ENCODE measurements at places on chromosomes 6 and 20. TPM values are rescaled to one million over a fixed set of nuclear protein-coding genes. Genes with fewer than 3 reads are reported as not detected.

Gene PRR18
- total RNA-seq: not detected

Gene DLL1
- total RNA-seq: 4.7 TPM

Gene SAYSD1
- 23.5 TPM for total RNA-seq

Gene DOK5
- total RNA-seq: not detected

Gene RIPK1
- 31.7 TPM for total RNA-seq

Gene SAMD10
- total RNA-seq: 24.2 TPM

Gene CGA
- total RNA-seq: not detected

Gene HMGCLL1
- total RNA-seq: not detected

Gene CALHM4
- total RNA-seq: not detected

Gene RAB44
- not detected for total RNA-seq

Gene NR2E1
- not detected for total RNA-seq

Gene HDAC2
- total RNA-seq: 51.7 TPM

Gene NHLRC1
- 0.99 TPM for total RNA-seq

DNA sequence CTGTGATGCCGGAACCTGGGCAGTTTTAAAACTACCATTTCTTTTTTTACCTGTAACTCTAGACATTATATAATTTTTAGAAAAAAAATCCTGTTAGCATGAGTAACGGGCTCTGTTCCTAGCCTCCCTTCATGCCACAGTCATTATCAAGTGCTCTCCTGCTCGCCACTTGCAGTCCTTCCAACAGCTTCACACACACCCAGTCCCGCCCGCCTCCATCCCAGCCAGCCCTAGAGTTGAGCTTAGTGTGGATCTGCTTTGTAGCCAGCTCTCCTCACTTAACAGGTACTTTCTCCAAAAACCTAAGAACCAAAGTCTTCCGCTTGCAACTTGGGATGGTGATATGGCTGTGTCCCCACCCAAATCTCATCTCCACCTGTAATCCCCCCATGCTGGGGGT lies 51.5 kb downstream of the EZR start:
- peaks cover 9% of the 10 kb centered on the region for H3K36me3 ChIP-seq
- no peak for DNase-seq
- no peaks in the 10 kb centered on the region for H3K27me3 ChIP-seq
- no peak overlapping the region for H3K27ac ChIP-seq
- H3K4me3 ChIP-seq: no peak overlapping the region
- peaks cover 26% of the 10 kb centered on the region for H3K4me1 ChIP-seq

- no peak overlapping the region for H3K27ac ChIP-seq
- no peaks in the 10 kb centered on the region for H3K36me3 ChIP-seq
- H3K27me3 ChIP-seq: no peaks in the 10 kb centered on the region
- no peak overlapping the region for H3K4me3 ChIP-seq
Observed at GRCh38 chr6:50791900-50792508, 26.7 kb upstream of the TFAP2B start.

- H3K36me3 ChIP-seq: peaks cover 44% of the 10 kb centered on the region
- DNase-seq: no peak
- H3K4me3 ChIP-seq: no peak overlapping the region
Observed at GRCh38 chr6:7243179-7243981, 69.6 kb downstream of the SSR1 start.

GRCh38 chr6:52568320-52568719 lies 8.5 kb downstream of the TRAM2 start:
- peaks cover 4% of the 10 kb centered on the region for H3K4me1 ChIP-seq
- H3K27ac ChIP-seq: no peak overlapping the region
- H3K36me3 ChIP-seq: no peaks in the 10 kb centered on the region
- H3K4me3 ChIP-seq: no peak overlapping the region

- H3K4me1 ChIP-seq: no peaks in the 10 kb centered on the region
- H3K27me3 ChIP-seq: no peaks in the 10 kb centered on the region
- H3K27ac ChIP-seq: no peak overlapping the region
- H3K36me3 ChIP-seq: no peaks in the 10 kb centered on the region
- no peak for DNase-seq
- no peak overlapping the region for H3K4me3 ChIP-seq
Observed at GRCh38 chr20:10728873-10729670, 55.3 kb upstream of the JAG1 start.

GRCh38 chr20:8334641-8335040 lies 202.6 kb downstream of the PLCB1 start:
- no peak overlapping the region for H3K4me3 ChIP-seq
- DNase-seq: no peak
- no peaks in the 10 kb centered on the region for H3K36me3 ChIP-seq
- H3K27me3 ChIP-seq: no peaks in the 10 kb centered on the region
- H3K4me1 ChIP-seq: no peaks in the 10 kb centered on the region

- peaks cover 12% of the 10 kb centered on the region for H3K4me1 ChIP-seq
- no peak for DNase-seq
- no peak overlapping the region for H3K27ac ChIP-seq
- no peaks in the 10 kb centered on the region for H3K36me3 ChIP-seq
- no peak overlapping the region for H3K4me3 ChIP-seq
- no peaks in the 10 kb centered on the region for H3K27me3 ChIP-seq
Observed at GRCh38 chr6:132764370-132764769, 6.7 kb upstream of the VNN2 start.

DNA sequence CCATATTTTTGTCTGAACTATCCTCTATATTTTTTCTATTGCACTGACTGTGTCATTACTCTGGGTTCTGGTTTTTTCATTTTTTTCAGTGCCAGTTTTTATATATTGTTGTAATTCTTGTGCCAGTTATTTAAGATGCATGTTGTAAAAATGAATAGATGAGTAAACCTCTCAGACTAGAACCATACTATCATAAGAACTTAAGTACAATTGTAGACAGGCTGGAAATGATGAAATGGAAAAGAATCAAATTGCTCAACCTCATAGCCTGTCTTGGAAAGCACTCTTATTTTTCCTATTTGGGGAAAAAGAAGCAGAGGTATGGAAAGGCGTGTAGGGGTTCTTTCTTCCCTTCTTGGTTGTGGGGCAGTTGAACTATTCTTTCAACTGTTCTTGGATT lies 30.2 kb downstream of the PANK2 start:
- H3K4me3 ChIP-seq: no peak overlapping the region
- no peak overlapping the region for H3K27ac ChIP-seq
- no peaks in the 10 kb centered on the region for H3K27me3 ChIP-seq
- no peak for DNase-seq
- peaks cover 7% of the 10 kb centered on the region for H3K4me1 ChIP-seq

DNA sequence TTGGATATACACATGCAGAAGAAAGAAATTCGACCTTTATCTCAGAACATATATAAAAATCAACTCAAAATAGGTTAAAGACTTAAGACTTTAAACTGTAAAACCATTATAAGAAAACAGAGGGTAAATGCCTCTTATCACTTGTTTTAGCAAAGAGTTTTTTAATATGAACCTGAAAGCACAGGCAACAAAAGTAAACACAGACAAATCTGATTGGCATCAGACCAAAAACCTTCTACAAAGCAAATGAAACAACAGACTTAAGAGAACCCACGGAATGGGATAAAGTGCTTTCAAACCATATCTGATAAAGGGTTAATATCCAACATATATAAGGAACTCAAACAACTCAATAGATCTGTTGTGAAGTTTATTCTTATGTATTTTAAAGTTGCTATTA lies 309.9 kb upstream of the OPRM1 start:
- H3K27ac ChIP-seq: no peak overlapping the region
- no peak overlapping the region for H3K4me3 ChIP-seq
- no peaks in the 10 kb centered on the region for H3K36me3 ChIP-seq
- no peaks in the 10 kb centered on the region for H3K4me1 ChIP-seq
- no peaks in the 10 kb centered on the region for H3K27me3 ChIP-seq

GRCh38 chr6:31004794-31005193 lies 5.5 kb upstream of the MUC22 start:
- H3K4me3 ChIP-seq: no peak overlapping the region
- peaks cover 27% of the 10 kb centered on the region for H3K27me3 ChIP-seq
- no peak for DNase-seq
- H3K27ac ChIP-seq: no peak overlapping the region
- no peaks in the 10 kb centered on the region for H3K4me1 ChIP-seq

- peaks cover 30% of the 10 kb centered on the region for H3K36me3 ChIP-seq
- H3K4me3 ChIP-seq: no peak overlapping the region
- no peaks in the 10 kb centered on the region for H3K27me3 ChIP-seq
- peak overlapping the region; percentile 45 for H3K27ac ChIP-seq
Observed at GRCh38 chr20:32474967-32475811, 109.9 kb downstream of the NOL4L start.

- H3K27ac ChIP-seq: no peak overlapping the region
- H3K27me3 ChIP-seq: no peaks in the 10 kb centered on the region
- no peak overlapping the region for H3K4me3 ChIP-seq
Observed at GRCh38 chr6:61044011-61044410, 1242.0 kb downstream of the KHDRBS2 start.

DNA sequence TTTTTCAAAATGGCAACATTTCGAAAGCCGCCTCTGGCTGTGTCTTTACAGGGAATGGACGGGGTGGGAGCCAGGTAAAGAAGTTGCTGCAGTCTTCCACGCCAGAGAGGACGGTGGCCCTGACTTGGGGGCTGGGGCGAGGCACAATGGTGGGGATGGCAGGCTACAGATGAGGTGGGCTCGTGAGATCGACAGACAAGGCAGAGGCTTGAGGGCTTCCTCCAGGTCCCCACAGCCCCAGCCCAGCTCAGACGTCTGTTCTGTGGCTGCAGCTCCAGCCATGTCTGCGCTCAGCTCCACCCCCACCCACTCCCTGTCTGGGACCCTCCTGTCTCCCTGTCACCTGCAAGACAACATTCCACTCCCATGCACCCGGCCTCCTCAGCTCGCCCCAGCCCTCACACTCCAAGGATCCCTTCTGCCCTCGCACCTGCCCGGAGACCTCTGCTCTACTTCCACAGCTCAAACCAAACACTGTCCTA lies 7.4 kb upstream of the C20orf144 start:
- peaks cover 8% of the 10 kb centered on the region for H3K36me3 ChIP-seq
- no peak for DNase-seq
- no peaks in the 10 kb centered on the region for H3K4me1 ChIP-seq
- no peak overlapping the region for H3K27ac ChIP-seq
- H3K4me3 ChIP-seq: no peak overlapping the region
- H3K27me3 ChIP-seq: no peaks in the 10 kb centered on the region

- H3K27me3 ChIP-seq: peaks cover 6% of the 10 kb centered on the region
- no peak overlapping the region for H3K27ac ChIP-seq
- DNase-seq: no peak
- H3K36me3 ChIP-seq: no peaks in the 10 kb centered on the region
- peaks cover 2% of the 10 kb centered on the region for H3K4me1 ChIP-seq
- H3K4me3 ChIP-seq: no peak overlapping the region
Observed at GRCh38 chr20:32621071-32621890, 36.1 kb upstream of the NOL4L start.

DNA sequence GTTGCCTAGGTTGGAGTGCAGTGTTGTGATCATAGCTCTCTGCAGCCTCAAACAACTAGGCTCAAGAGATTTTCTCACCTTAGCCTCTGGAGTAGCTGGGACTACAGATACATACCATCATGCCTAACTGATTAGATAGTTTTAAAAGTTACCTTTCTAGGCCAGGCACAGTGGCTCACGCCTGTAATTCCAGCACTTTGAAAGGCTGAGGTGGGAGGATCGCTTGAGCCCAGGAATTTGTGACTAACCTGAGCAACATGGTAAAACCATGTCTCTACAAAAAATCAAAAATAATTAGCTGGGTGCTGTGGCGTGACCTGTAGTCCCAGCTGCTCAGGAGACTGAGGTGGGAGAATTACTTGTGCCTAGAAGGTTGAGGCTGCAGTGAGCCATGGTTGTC lies 41.2 kb downstream of the SLC17A5 start:
- H3K27ac ChIP-seq: no peak overlapping the region
- H3K4me1 ChIP-seq: no peaks in the 10 kb centered on the region
- no peaks in the 10 kb centered on the region for H3K27me3 ChIP-seq
- H3K36me3 ChIP-seq: peaks cover 50% of the 10 kb centered on the region
- no peak overlapping the region for H3K4me3 ChIP-seq
- DNase-seq: no peak

- peak overlapping the region; percentile 10 for H3K27ac ChIP-seq
- H3K36me3 ChIP-seq: peaks cover 8% of the 10 kb centered on the region
- no peak overlapping the region for H3K4me3 ChIP-seq
Observed at GRCh38 chr6:161033667-161034066, 42.1 kb downstream of the MAP3K4 start.

GRCh38 chr6:104711371-104711770 lies 148.3 kb downstream of the HACE1 start:
- no peaks in the 10 kb centered on the region for H3K27me3 ChIP-seq
- H3K4me3 ChIP-seq: no peak overlapping the region
- H3K4me1 ChIP-seq: peaks cover 3% of the 10 kb centered on the region
- DNase-seq: no peak
- no peak overlapping the region for H3K27ac ChIP-seq

GRCh38 chr6:41568202-41568584 lies 22.0 kb downstream of the FOXP4 start:
- no peaks in the 10 kb centered on the region for H3K4me1 ChIP-seq
- no peak for DNase-seq
- H3K27me3 ChIP-seq: no peaks in the 10 kb centered on the region
- H3K4me3 ChIP-seq: no peak overlapping the region
- no peak overlapping the region for H3K27ac ChIP-seq

DNA sequence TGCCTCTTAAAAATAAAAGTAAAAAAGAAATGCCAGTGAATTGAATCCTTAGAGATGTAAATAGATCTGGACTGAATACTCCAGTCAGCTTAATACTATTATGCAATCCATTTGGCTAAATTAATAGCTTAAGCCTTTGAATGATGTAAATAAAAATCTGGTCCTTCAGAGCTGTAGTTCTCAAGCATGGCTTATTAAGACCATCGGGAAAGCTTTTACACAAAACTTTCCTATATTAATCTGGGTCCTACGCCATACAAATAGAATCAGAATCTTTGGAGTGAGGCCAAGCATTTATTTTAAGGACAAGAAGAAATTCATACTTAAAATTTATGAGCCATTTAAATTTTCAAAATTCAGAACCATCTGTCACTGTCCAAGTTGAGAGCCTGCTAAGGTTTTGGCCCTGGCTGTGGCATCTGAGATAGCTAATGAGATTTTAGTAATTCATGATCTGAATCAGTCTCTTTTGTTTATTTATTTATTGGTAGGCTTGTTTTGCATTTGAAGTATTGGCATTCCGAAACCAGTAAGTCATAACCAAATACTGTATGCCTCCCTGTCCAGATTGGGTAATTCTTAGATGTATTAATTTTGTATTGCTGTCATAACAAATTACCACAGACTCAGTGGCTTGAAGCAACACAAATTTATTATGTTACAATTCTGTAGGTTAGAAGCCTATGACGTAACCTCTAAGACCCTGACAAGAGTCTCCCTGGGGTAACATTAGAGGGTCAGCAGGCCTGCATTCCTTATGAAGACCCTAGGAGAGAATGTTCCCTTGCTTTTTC lies 228.1 kb upstream of the RAB32 start:
- no peaks in the 10 kb centered on the region for H3K27me3 ChIP-seq
- H3K4me1 ChIP-seq: no peaks in the 10 kb centered on the region
- no peak overlapping the region for H3K4me3 ChIP-seq
- no peak for DNase-seq
- H3K27ac ChIP-seq: no peak overlapping the region

- no peak overlapping the region for H3K27ac ChIP-seq
- no peak for DNase-seq
Observed at GRCh38 chr6:129340983-129341382, 369.0 kb downstream of the ARHGAP18 start.

GRCh38 chr6:16806363-16806762 lies 45.1 kb upstream of the ATXN1 start:
- no peak for DNase-seq
- no peaks in the 10 kb centered on the region for H3K27me3 ChIP-seq
- H3K36me3 ChIP-seq: no peaks in the 10 kb centered on the region
- no peak overlapping the region for H3K4me3 ChIP-seq
- H3K4me1 ChIP-seq: no peaks in the 10 kb centered on the region
- no peak overlapping the region for H3K27ac ChIP-seq

- no peak for DNase-seq
- H3K4me1 ChIP-seq: no peaks in the 10 kb centered on the region
- H3K36me3 ChIP-seq: no peaks in the 10 kb centered on the region
- H3K27me3 ChIP-seq: no peaks in the 10 kb centered on the region
Observed at GRCh38 chr20:12916699-12917098, 92.1 kb upstream of the SPTLC3 start.
